ENCODE measurements at places on chromosomes 6 and 20.

DNA sequence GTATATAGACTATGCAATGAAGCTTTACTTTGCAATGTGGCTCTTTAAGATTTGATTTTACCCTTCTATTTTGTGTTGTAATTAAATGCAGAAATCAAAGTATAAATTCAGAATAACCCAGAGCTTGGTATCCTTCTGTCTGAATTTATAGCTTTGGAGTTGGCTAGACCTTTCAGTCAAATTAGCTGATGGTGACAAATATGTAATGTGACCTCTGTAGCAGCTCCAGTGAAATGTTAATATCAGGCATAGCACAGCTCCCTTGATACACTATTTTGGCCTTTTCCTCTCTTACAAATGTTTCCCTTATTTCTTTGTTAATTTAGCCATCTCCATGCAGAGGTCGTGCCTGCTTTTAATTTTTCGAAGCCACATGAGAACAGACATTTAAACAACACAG lies 11.1 kb downstream of the CBFA2T2 start:
- no peak for DNase-seq

DNA sequence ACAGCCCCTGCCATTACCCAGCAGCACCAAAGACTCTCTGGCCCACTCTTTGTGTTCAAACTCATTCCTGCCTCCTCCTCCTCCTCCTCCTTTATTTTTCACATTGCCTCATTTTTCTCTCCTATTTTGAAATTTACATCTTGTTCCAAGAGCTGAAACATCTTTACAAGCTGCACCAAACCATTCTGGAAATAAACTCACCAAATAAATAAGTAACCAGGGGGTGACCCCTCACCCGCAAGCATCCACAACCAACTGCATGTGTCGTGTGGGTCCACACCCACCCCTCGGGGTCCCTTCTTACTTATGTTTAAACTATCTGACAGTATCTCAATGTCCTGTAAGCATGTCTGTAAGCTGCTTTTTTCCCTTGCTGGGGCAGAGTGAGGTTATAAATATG lies 1.4 kb downstream of the KCNB1 start:
- no peak for DNase-seq

DNA sequence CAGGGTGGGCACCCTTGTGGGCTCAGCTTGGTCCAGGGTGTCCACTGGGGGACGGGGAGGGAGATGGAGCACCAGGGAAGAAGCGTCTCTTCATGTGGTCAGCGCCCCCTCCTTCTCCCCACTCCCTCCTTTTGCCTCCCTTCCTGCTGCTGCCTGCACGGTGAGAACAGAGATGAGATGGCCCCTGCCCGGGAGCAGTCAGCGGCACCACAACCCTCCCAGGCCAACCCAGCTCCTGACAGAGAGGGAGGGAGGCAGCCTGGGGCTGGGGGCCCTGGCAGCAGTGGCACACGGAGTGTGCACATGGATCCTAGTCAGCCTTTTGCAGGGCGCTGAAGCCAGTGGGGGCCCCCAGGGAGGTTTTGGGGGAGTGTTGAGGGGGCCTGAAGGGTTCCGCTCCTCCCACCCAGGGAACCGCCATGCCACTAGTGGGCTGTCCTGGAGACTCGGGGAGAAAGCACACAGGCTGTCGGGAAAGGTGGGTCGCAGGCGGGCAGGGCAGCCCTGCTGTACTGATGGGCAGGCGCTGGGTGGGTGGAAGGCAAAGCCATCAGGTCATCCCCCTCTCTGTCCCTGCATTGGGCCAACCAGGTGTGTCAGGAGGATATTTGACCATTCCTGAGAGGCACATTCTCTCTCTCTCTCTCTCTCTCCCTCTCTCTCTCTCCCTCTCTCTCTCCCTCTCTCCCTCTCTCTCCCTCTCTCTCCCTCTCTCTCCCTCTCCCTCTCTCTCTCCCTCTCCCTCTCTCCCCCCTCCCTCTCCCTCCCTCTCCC lies 94.3 kb upstream of the BHLHE23 start:
- no peak for DNase-seq

- no peak for DNase-seq
Observed at GRCh38 chr6:76004202-76004601, 68.3 kb downstream of the IMPG1 start.

DNA sequence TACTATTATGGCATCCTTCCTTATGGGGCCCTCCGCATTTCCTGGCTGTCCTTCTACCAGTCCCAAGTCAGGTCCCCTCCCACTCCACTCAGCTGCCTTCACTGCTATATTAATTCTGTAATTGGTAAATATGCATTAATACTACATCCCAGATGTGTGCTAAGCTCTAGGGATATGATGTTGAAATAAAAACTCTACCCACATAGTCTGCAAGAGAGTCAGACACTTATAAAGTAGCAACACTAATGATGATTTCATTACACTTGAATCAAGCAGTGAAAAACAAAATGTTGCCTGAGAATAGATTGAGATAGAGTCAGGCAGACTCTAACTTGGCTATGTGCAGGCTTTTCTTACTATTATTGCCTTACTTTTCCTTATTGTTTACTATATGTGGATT lies 62.4 kb downstream of the AIG1 start:
- DNase-seq: no peak

All from Panc1 (cell line).